ENCODE measurements at places on chromosomes 4 and X.

DNA sequence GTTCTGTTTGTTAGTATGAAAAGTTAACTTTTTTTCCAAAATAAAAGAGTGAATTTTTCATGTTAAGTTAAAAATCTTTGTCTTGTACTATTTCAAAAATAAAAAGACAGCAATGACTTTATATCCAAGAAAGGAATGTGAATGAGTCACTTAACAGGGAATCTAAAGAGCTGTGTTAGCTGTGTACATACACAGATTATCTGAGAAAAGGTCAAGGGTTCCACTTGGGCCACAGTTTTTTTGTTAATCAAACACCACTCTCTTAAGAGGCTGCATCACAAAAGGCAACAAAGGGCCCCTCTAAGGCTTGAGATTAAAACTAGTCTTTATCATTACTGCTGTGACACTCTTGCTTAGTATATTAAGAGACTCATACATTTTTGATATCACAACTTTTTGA, 82.1 kb downstream of the FIP1L1 start:
- DNase-seq = no peak

DNA sequence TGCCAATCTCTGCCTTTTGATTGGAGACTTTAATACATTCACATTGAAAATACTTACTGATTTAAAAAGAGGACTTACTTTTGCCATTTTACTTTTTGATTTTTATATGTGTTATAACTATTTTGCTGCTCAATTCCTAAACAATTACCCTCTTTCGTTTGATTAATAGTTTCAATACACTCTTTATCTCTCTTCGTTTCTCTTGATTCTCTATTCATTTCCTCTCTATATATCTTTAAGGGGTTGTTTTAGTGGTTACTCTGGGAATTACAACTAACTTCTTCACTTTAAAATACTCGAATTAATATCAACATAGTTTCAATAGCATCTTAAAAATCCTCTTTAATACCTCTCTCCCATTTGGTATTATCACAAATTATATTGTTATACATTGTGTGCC, 116.6 kb downstream of the PTCHD1 start:
- DNase-seq = no peak

DNA sequence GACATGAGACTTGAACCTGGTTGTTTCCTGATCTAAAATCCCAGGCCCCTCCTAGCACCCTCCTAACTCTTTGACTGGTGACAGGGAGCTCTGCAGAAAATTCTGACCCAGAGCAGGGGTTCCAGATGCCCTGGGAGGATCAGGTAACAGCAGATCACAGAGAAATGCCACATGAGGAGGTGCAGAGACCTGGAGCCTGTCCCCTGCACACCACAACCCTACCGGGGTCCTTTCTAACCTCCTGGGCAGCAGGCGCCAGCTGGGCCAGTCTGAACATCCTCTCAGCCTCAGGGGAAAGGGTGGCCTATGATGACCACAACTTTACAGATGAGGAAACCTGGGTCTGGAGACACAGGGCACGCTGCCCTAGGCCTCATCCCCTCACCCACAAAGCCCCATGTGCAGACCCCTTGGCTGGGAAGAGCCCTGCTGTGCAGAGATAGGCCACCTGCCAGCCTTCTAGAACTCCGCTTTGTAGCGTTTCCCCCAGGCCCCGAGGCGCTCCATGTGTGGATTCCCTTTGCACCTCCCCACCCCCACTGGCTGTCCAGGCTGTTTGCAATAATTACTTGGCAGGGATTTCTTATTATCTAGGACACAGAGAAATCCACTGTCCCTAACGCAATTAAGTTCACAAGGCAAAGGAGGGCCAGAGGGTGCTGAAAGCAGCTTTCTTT, 36.5 kb downstream of the WDR1 start:
- DNase-seq = no peak

GRCh38 chr4:188218392-188218791, 79.2 kb downstream of the TRIML1 start:
- DNase-seq = no peak

DNA sequence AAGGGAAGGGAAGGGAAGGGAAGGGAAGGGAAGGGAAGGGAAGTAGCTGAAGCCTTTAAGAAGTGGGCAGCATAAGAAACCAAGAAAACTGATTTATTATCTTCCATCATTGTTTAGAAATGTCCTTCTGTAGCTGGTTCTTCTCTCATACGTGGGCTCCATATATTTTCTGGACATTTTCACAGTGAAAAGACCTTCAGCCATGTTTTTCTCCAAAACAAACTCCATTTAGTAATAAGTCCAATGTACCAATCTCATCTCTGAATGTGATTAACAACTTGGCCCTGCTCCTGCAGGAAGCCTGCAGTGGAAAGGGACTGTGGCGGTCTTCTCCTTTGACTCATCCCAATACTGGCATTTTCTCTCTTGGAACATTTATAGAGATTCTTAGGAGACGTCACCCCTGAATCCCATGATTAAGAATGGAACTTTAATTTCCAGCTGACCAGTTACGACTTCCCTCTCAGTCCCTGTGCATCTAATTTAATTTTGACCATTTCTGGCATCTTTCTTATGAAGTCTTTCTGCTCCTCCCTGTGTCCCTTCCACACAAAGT, 96.6 kb upstream of the GUCY1A1 start:
- no peak for DNase-seq

GRCh38 chr4:189850239-189850856, 90.3 kb upstream of the FRG1 start:
- no peak for DNase-seq

GRCh38 chrX:48663241-48663640, 20.4 kb upstream of the WAS start:
- DNase-seq = no peak

GRCh38 chrX:20118065-20118824, 1.5 kb upstream of the MAP7D2 start:
- no peak for DNase-seq

DNA sequence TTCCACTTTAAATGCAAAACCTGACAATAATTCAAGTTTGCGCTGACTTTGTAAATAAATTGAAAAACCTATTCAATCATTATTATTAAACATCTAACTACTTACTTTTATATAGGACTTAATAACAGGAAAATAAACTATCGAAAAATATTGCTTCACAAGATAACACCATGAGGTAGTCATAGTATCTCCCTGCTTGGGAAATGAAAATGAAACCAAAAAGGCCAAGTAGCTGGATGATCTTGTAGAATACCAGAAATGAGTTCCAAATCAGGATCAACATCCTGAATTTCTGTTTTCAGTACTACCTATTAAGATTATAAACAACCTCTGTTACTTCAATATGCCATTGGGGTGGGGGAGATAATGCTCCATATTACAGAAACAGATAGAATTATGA, 58.9 kb downstream of the CHIC2 start:
- no peak for DNase-seq

GRCh38 chrX:147960722-147961121, 20.4 kb upstream of the FMR1NB start:
- DNase-seq = no peak

- DNase-seq = no peak
Observed at GRCh38 chr4:177667687-177668086, 225.4 kb upstream of the AGA start.

DNA sequence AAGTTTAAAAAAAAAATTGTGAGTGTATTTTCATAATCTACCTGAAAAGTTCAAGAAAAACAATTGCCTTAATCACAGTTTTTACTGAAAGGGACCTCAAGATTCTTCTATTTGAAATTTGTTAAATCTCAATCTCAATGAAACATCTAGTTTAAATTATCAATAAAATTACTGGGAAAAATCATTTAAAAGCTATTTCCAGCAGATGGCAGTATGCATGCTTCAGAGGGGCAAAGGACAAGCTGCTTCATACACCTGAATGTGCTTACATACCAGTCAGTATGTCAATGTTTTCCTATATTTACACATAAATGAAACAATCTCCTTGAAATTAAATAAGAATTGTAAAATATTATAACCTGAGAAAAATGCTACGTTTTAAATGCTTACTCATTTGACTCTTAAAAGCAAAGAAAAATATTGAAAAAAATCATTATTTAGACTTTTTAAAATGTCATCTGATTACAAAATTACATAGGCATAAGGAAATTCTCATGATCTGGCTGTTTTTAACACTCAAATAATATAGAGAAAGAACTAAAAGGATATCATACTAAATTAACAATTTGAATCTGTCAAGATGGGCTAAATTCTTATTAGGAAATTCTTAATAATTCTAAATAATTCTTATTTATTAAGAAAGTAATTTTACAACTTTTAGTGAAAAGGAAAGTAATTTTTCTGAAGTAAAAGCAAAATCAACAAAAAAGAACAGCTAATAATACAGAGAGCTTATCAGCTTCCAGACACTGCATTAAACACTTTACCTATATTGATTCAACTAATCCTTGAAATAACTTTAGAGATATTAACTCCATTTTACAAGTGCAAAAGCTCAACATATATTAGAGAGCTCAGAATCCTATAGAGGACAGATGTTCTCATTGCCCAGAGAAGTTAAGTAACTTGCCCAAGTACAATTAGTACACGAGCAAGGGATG, 242.1 kb downstream of the ADAMTS3 start:
- DNase-seq = no peak

DNA sequence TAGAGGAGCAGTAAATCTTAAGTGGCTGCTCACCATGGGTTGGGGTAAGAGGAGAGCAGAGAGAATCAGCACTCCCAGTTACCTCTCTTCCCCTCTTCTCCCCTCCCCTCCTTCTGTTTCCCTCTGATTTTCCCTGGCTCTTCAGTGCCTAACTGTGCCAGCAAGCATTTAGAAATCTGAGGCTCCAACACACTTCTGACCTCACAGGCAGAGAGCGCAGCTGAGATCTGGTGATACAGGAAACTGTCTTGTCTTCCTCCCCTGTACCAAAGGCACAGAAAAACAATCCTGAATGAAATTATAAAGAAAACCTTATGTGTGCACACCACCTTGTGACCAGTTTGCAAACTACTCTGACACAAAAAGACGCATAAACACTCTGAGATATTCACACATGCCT, 82.4 kb upstream of the SMIM10 start:
- DNase-seq = no peak

Measured in thyroid gland (tissue), 4 donors.